ENCODE measurements at places on chromosomes 5 and 9. TPM values are rescaled to one million over a fixed set of nuclear protein-coding genes. Genes with fewer than 3 reads are reported as not detected.

The PCDHGB1 gene
- total RNA-seq = 1.9 TPM

The LCN9 gene
- not detected for total RNA-seq

The CNTNAP3B gene
- 7.1 TPM for total RNA-seq

The TEK gene
- 0.72 TPM for total RNA-seq

The SLC46A2 gene
- total RNA-seq = 0.57 TPM

The ELOVL7 gene
- total RNA-seq = 7.4 TPM

GRCh38 chr9:111839987-111840386 is 45.2 kb upstream of the SHOC1 start:
- DNase-seq = no peak

- no peak for DNase-seq
Measured at GRCh38 chr9:127395497-127396252, 1.3 kb upstream of the SLC2A8 start.

DNA sequence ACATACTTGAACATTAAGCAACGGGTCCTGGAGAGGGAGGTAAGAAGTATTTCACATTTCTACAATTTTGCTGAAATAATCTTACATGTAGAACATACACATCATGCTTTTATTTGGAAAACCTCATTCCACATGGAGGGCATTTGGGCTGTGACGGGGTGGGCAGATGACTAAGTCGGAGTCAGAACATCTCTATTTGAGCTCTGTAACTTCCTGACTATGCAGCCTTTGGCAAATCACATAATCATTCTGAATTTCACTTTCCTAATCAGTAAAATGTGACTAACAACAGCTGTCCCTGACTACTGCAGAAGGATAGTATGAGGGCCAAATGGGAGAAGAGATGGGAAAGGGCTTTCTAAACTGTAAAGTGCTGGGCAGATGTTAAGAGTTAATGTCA is 17.1 kb upstream of the IL6ST start:
- DNase-seq = no peak

DNA sequence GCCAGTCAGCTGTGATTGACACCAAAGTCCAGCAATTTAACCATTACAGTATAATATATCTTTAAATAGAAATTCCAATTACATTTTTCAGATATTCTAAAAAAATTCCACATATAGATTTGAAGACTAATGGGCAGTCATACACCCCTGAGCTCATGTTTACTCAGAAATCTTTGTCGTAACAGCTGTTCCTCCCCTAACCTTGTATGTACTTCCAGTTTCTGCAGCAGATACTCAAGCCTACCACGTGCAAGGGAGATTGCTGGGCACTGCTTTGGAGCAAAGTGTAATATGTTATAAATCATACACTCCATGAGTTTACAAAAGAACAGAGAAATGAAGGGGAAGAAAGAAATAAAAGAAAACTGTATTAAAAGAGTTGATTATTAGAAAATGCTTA is 241.2 kb downstream of the TRIM32 start:
- no peak for DNase-seq

GRCh38 chr9:128099932-128100491 is 27.5 kb downstream of the PTGES2 start:
- no peak for DNase-seq

GRCh38 chr5:72523960-72524582 is 16.9 kb upstream of the ZNF366 start:
- no peak for DNase-seq

GRCh38 chr5:55667938-55668337 is 44.2 kb downstream of the SLC38A9 start:
- DNase-seq = no peak

DNA sequence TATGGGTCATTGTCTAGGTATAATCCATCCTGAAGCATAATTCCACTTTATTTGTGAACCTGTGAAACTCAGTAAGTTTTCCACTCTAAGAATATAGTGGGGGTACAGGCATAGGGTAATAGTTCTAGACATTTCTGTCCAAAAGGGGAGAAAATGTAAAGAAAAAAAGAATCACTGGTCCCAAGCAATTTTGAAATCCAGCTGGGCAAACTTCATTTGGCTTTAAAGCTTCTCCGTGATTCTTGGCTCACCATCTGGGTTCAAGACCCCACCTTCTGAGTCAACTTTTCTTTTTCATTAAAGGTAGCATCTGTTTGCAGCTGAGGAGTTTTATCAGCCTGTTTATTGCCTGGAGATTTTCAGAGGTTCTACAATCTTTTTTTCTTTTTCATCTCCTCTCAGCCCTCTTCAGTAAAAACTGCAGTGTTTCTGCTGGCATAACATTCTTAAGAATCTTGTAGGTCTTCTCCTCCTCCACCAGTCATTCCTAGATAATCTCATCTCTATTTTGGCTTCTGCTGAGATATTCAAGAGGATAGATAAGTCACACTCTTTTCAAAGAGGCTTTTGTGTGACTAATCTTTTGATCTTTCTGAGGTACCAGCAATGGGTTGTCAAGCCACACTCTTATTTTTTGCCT is 126.1 kb upstream of the PITX1 start:
- no peak for DNase-seq

DNA sequence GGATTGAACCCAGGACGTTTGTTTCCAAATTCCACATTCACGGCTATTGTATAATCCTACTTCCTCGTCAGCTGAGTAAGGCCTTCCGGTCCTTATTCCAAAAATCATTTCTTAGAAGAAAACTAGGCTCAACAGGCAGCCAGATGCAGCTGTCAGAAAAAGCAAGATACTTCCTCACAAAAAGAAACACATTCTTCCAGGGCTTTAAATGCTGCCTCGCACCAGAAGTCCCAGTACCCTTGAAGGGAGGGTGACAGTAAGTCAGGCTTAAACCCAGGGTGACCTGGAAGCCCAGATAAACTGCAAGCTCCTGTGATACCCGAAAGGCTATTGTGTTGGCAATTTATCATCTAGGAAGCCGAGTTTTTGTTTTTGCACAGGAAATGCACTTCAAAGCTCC is 414.0 kb downstream of the NFIB start:
- no peak for DNase-seq

DNA sequence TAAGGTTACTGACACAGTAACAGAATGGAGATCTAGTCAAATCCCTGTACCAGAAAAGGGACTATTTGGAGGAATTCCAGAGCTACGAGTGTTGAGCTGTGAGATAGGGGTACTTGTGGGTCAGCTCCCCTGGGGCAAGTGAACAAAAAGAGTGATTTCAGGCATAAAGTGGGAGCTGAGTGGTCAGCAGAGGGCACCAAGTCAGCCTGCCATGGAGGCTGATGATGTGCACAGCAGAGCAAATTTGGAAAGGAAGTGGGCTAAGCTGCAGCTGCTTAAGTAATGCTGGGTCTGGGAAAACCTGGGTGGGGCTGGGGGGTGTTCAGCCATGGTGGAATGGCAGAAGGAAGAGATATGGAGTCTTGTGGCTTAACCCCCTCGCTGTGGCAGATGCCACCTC is 327.9 kb downstream of the NTRK2 start:
- DNase-seq = no peak

DNA sequence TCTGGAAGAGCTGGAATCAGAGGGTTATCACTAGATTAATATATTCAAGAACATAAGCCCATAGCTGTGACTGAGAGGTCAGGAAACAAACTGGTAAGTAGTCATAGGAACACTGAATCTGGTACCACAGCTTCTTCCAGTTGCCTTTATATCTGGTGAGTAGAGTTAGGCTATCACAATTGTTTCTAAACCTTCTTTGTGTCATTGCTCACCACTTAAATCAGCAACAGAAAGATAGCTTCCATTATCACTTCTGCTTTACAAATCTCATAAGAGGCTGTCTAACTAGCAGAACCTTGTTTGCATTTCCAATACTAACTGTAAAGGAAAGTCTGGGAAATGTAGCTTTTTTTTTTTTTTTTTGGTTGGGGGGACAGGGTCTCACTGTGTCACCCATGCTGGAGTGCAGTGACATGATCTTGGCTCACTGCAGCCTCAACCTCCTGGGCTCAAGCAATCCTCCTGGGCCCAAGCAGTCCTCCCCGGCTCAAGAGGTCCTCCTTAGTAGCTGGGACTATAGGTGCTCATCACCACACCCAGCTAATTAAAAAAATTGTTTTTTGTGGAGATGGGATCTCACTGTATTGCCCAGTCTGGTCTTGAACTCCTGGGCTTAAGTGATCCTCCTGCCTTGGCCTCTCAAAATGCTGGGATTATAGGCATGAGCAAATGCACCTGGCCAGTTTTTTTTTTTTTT is 22.0 kb downstream of the CDC42SE2 start:
- DNase-seq = no peak

- DNase-seq = no peak
Measured at GRCh38 chr9:89887286-89887685, 282.5 kb downstream of the GADD45G start.

GRCh38 chr5:95649274-95649673 is 2.7 kb downstream of the RFESD start:
- DNase-seq = no peak
